ENCODE measurements at places on chromosomes 1 and 21.

GRCh38 chr1:208829595-208829994 is 585.4 kb upstream of the PLXNA2 start:
- no peak for DNase-seq

DNA sequence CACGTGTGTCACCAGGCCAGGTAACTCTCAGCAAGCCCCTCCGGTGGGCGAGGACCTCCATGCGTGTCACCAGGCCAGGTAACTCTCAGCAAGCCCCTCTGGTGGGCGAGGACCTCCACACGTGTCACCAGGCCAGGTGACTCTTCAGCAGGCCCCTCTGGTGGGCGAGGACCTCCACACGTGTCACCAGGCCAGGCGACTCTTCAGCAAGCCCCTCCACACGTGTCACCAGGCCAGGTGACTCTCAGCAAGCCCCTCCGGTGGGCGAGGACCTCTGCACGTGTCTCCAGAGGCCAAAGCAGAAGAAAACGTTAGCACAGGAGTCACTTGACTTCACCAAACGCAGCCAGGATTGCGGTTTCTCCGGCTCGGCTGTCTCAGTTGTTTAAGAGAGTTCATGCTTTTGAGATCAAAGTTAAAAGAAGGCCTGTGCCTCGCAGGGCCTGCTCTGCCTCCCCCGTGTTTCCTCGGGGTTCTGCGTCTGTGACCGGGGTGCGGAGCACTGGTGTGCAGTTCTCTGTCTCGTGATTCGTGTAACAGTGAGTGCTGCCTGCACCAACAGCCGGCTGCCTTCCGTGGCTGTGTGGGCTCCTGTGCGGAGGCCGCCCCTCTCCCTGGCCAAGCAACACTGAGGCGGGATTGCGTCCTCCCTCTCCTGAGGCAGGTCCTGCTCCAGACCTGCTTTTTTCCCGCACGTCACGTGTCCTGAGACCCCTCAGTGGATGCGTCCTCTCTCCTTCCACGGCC is 56.6 kb downstream of the PRKCZ start:
- no peak for DNase-seq

DNA sequence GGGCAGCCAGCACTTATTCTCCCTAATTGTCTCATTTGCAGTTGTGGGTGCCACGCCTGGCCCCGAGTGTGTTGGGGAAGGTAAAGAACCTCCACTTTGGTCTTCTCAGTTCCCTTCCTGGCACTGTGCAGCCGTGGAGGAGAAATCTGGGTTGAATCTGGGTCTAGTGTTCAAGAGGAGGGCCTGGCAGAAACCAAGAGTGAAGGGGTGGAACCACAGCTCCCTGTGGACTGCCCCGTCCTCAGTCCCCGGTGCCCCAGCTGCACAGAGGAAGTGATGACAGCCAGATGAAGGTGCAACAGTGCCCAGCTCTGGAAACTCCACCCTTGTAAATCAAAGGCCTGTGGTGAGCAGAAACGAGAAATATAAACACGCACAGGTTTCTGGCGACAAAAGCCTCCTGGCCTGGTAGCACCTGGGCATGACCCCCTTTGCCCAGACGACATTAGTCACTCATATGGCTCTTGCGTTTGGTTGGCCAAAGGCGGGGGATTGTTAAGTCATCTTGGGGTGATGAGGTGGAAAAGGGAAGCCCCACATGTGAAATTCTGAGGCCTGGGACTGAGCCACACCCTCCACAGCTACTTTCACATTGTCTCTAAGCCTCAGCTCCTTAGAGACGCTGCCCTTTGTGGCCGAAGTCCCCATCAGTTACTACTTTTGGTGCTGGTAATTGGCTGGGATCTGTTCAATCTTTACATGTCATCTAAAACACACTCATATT is 4.2 kb upstream of the ECE1 start:
- DNase-seq, result no peak

DNA sequence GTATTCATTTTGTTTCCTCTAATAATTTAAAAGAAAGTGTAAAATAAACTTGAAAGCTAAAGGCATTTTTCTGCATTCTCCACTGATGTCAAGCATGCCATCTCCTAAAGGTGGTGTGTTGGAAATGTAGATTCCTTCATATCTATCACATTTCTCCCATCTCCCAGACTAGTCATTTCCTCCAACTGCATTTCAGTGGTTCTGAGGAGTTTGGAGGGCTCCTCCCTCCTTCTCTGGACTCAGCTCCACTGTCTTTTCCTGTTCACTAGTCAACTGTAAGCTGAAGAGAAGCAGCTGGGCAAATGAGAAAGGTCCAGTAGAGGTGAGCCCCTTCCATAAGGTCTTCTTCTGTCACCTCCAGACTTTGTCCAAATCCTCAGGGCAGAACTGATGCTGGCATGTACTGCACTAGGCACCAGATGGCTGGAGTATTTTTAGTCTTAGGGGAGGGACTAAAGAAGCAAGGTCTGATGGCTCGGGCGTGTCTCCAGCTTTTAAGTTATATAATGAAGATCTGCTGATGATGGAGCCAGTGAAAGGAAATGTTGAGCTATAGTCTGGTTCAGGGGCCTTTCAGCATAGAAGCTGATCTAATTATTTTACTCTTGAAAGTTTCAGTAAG is 186.1 kb downstream of the NTNG1 start:
- DNase-seq, result no peak

DNA sequence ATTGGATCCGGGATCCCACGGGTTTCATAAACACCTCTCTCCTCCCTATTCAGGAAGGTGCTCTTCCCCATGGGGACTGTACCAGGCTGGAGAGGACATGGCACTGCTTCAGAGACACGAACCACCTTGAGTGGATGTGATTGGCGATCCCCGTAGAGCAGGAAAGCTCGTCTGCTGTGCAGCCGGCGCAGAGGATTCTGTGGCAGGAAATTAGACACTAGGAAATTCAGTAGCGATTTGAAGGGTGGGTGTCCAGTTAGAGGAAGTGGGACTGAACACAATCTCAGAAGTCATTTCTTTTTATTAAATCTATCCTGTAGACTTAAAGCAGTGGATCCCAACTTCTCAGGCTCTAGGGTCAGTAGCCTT is 767 bp downstream of the PDIK1L start:
- no peak for DNase-seq

All from right hindlimb (tissue), 1 donor.